ENCODE measurements at places on chromosomes 5 and 9.

DNA sequence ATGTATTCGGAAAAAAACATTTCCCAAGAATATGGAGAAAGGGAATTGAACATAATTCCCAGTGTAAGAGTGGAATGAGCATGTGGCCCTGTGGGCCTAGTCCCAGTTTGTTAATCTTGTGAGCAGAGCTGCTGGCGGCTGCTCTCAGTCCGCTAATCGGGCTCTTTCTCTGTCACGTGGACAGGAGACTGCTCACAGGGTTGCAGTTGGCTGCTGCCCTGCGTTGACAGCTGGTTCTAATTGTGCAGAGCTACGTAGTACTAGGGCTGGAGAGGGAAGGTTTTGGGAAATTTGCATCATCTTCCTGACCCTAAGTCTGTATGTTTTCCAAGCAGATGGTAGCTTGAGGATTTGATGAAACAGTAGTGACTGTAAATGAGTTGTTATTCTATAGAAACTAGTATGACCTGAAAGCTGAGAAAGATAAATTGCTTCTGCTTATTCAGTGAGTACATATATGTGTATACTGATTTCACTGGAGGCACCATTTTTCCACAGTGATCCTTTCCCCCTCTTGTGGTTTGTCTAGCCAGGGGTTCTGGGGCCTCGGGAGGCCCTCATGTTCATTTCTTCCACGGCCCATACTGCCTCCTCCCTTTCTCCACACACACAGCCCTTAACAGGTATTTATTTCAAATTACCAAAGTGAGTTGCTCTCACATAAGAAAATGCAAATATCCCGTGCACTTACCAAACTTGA lies 100.6 kb downstream of the ANGPTL2 start:
- no peak for DNase-seq

DNA sequence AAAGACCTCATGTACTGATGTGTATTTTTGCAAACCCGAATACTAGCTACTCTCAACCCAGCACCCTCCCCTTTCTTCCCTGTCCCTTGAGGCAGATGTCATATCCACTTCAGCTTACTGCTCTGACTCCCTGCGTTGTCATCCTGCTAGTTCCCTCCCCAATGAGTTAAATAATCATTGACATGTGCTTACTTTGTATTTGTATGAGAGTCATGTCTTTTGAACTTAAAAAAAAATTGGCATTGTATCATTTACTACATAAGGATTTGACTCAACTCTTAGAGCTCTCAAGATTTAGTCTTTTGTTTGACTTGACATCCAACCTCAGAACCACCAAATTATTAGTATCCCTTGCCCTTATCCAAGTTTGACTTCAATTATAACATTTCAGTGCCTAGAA lies 219.7 kb upstream of the TUT7 start:
- no peak for DNase-seq

DNA sequence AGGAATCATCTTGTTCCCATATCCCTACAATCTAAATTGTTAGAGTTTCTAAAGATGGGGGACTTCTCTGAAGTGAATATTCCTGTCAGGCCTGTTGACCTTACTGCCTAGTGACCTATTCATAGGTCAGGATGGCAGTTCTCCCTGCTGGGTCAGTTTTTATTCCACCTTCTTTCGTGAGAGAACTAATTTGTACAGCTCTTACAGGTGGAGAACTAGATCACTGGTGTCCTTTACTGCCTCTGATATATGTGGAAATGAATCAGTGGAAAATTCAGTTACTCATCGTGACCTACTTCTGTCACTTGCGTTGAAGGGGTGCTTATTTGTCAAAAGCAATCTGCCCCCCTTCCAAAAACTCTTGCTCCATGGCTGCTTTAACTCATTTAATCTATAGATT lies 164.9 kb downstream of the CD180 start:
- DNase-seq: no peak

DNA sequence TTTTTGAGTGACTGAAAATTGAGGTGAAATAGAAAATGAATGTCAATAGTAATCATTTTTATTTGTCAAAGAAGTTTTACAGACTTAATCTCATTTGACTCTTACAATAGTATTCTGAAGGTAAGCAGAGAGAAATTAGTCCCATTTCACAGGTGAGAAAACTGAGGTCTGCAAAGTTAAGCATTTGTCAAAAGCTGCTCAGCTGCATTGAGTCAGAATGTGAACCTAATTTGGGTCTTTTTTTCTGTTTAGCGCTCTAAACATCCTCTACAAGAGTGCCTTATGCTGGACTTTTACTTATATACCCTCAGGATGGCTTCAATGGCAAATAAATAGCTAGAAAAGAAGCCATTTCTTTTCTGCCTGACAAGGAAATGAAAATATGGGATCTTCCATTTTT lies 135.7 kb downstream of the RASGRF2 start:
- no peak for DNase-seq

DNA sequence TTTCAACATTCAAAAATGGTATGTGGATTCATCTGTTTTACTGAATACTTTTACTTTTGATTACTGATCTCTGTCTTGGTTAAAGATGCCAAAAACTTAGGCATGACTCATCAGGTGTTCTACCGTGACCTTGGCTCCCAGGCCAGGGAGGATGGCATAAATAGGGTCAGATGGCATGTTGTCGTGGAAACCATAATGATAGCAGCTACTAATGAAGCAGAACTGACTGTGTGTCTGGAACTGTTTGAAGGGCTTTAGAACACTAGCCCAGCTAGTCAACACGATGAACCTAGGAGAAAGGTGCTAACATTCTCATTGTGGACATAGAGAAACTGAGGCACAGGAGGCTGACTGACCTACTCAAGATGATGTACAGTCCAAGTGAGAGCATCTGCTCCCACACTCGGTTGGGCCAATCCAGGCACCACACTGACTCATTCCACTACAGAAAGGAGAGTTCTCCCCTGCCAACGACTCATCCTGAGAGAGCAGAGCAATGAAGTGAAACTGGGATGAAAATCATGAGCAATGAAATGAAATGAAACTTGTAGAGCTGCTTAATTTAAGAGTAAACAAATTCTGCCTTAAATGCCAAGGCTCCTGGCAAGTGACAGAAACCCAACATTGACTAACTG lies 116.0 kb downstream of the TENT4A start:
- DNase-seq: no peak

DNA sequence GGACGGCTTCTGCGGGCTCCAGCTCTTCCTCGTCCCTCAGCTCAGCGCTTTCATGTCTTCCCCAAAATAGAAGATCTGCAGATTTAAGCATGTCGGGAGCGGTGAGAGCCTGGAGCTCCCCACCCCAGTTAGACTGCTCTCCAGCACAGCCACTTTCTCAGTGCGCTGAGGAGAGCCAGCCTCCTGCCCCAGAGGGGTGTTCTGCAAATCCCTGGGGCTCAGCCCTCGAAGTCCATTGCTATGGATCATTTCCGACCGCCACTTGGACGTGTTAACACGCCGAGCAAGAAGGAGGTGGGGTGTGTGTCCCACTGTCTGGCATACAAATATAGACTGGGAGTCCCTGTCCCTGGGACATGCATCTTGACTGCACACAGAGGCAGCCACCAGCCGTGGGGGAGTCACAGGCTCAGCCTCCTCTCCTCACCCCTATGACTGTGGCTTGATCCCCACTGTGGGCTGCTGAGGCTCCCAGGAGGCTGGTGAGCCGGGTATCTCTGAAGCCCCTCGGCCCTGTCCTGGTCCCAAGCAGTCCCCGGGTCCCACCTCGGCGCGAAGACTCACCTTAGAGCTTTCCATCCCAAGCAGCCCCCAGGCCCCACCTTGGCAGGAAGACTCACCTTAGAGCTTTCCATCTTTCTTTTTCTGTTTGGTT lies 30.0 kb upstream of the RNF130 start:
- DNase-seq: no peak

- no peak for DNase-seq
Measured at GRCh38 chr9:127088724-127089615, 33.5 kb downstream of the ANGPTL2 start.

GRCh38 chr5:139638090-139638735 lies 9.9 kb upstream of the CXXC5 start:
- DNase-seq: peak; percentile 49

DNA sequence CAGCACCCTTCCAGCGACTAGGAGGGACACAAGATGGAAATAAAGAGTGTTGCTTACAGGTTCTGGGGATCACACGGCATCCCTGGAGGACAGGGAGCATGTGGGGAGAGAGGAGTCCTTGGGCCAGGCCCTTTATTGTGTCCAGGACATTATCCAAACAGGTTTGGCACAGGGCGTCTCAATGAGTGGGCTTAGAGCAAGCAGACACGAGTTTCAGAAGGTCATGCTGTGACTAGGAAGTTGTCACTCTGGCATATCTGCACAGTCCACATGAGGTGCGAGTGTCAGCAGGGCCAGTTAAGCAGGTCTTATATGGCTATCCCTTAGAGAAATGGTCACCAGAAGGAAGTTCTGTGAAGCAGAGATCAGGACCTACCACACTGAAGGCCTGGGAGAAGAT lies 174.5 kb upstream of the OTULINL start:
- no peak for DNase-seq

- DNase-seq: no peak
Measured at GRCh38 chr5:43219120-43219519, 27.1 kb downstream of the NIM1K start.

- no peak for DNase-seq
Measured at GRCh38 chr9:16627967-16628366, 242.5 kb downstream of the BNC2 start.

GRCh38 chr9:2116073-2116472 lies 100.9 kb downstream of the SMARCA2 start:
- DNase-seq: no peak

DNA sequence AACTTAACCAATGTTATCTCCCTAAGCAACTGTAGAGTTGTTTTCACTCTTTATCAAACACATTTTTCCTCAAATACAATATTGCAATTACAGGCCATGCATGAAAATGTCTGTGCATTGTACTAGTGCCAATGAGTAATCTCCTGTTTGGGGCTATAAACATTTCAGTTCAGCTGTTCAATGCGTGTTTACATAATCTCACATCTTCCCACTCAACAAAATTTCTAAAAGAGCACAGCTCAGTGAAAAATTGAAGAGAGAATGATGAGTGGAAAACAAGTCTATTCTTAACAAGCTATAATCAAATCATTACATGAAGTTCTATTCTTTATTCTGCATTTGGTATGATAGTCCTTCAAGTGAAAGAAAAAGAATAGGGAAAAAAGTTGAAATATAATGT lies 780.5 kb upstream of the CDH9 start:
- DNase-seq: no peak

DNA sequence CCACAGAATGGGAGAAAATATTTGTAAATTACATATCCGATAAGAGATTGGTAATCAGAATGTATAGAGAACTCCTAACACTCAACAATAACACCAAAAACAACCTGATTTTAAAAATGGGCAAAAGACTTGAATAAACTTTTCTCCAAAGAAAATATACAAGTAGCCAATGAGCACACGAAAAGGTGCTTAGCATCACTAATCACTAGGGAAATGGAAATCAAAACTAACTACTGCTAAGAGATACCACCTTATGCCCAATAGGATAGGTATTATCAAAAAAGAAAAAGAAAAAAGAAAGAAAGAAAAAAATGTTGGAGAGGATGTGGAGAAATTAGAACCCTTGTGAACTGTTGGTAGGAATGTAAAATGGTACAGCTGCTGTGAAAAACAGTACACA lies 212.1 kb downstream of the TLR4 start:
- DNase-seq: no peak

DNA sequence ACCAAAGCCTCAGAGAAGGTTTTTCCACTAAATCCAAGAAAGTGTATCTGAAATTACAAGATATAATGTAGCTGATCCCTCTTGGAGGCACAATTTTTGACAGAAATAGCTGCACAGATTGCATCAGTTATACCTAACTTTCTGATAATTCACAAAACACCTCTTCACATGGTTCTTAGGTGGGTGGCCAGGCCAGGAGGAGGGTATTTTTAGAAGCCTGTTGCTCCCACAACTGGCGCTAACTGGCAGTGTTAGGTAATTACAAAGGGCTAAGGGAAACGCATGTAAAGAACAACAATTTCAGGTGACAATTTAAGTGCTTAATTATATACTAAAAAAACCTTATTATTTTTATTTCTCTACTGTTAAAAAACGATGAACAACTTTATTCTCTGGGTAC lies 247.9 kb downstream of the BNC2 start:
- no peak for DNase-seq

DNA sequence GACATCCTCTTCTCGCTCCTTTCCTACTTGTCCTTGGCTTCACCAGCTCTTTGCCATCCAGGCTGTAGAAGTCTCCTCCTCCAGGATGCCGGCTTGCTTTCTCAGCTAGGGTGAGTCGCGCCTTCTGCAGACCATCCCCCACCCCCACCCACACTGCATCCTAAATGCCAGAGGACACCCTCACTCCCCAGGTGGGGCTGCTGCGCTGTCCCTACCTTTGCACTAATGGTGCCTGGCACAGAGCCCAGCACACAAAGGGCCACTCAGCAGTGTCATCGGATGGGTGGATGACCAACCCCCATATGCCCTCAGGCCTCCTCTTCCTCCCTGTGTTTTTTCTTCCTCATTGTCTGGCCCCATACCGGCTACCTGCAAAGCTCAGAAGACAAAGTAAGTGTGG lies 14.8 kb downstream of the IL9 start:
- peak; percentile 23 for DNase-seq

- no peak for DNase-seq
Measured at GRCh38 chr9:95952471-95952870, 77.0 kb downstream of the ERCC6L2 start.

DNA sequence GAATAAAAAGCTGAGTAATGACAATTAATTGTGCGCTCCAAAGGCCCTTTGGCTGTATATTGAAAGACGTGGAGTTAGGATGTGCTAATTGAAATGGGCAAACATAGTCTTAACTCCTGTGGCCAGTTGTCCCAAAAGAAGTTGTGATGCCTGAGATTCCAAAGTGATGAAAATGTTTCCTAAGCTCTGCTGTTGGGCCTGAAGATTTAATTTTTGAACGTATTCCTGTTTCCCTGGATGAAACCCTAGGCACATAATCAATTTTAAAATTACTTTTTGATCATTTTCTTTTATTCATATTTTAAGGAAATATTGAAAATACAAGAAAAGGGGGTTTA lies 87.9 kb downstream of the PRDM6 start:
- no peak for DNase-seq

DNA sequence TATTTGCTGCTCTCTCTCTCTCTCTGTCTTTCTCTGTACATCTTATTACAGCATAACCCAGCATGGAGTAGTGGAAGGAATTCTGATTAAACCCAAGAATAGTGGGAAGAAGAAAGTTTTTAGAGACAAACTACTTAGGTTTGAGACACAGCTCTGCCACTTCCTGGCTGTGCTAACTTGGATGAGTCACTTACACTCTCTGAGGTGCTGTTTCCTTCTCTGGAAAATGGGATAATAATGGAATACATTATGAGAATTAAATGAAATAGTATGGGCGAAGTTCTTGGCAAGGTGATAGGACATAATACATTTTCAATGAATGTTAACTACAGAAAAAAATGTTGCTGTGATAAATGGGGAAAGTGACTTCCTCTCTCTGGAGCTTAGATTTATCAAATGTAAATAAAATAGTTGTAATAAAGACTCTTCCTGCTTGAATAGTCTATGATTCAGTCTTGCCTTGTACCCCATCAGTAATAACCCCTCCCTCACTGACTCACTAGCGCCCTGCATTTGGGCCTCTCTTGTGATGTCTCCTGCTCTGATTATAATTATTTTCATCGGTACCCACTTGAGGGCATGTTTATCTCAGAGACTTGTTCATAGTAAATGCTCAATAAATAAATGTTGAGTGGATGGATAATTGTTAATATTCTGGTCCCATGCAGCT lies 27.6 kb downstream of the KIF4B start:
- DNase-seq: no peak
